Upper lobe of left lung (tissue), 6 donors: ENCODE measurements at places on chromosomes 1 and 21.

DNA sequence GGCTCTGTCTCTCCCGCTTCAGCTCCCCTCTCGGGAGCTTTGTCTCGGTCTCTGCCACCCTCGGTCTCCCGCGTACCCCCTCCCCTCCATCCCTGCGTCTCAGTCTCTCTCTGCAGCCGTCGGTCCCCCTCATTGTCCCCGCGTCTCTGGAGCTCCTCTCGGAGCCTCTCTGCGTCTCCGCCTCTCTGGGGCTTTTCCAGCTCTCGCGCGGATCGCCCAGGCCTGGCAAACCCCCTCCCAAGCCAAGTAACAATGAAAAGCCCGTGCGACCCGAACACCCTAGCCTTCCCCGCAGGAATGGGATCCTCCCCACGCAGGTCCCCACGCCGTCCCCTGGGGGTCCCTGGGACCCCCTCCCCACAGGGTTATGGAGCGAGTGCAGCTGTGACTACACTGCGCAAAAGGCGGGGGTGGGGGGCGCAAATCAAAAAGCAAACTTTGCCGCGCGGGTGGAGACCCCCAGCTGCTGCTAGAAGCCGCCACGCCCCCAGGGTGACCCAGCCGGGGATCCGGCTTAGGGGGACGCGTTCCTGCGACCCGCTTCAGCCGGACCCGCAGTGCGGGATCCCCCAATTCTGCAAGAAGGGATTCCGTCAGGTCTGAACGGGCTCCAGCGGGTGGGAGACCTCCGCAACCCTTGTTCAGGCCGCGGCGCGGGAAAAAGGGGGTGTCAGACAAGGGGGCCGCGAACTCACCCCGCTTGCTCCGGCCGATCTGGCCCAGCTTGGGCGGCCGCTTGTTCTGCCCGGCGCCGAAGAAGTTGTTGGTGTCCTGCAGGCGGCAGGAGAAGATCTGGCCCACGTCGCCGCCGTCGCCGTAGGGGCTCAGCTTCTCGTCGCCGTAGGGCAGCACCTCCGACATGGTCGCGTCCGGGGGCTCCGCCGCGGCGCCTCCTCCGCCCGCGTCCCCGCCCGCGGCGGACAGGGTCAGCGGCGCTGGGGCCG lies 1.2 kb downstream of the CAMK2N1 start:
- DNase-seq, result no peak

- no peak for DNase-seq
Observed at GRCh38 chr1:10630661-10631120, 155.9 kb downstream of the PEX14 start.

DNA sequence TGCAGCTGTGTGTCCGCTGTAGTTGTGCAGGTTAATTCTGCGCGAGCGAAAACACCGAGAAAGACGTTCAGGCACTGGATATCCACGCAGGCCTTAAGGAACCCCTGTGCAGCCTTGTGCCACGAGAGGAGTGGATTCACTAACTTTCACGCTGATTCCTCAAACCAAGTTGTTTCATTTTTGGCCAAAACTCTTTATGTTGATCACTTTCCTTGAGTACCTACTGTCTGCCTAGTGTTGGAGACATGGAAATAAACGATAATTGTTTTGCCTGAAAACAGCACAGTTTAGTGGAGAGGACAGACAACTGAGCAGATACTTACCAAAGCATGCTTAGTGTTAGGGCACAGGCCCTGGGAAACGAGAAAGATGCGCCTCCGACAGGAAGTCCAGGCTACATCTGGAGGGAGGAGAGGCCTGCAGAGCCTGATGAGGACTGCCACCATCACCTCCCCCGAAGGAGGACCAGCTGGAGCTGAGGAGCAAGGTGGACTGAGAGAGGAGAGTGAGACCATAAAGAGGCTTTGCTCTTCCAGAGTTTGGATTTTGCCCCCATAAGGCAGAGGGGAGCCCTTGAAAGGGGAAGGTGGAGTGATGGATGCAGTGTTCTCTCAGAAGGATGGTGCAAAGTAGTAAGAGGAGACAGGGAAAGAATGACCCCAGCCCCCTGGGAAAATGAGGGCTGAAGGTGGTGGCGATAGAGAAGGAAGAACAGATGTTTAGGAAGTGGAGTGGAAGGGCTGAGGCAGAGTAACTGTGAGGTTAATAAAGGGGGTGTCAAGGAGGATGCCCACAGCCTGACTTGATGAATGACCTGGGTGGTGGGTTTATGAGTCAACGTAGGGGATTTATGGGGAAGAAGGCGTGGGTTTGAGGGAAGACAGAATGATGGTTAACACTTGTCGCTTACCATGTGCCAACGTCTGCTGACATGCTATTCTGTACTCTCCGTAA lies 956 bp upstream of the SCAF4 start:
- no peak for DNase-seq

GRCh38 chr1:31482482-31483011 lies 69.5 kb downstream of the SERINC2 start:
- DNase-seq, result no peak

- DNase-seq, result no peak
Observed at GRCh38 chr1:26855636-26856035, 7.3 kb upstream of the SFN start.

GRCh38 chr21:14084068-14084501 lies 126.7 kb downstream of the LIPI start:
- DNase-seq, result peak; percentile 74

GRCh38 chr1:43349594-43350306 lies 9.0 kb upstream of the CDC20 start:
- DNase-seq, result no peak

GRCh38 chr1:36367798-36368197 lies 17.9 kb downstream of the STK40 start:
- DNase-seq, result no peak

- no peak for DNase-seq
Observed at GRCh38 chr1:229409616-229410369, 24.1 kb downstream of the ACTA1 start.

GRCh38 chr21:36450511-36450910 lies 29.4 kb downstream of the CLDN14 start:
- no peak for DNase-seq

- DNase-seq, result no peak
Observed at GRCh38 chr1:91054780-91055481, 33.1 kb upstream of the ZNF644 start.

DNA sequence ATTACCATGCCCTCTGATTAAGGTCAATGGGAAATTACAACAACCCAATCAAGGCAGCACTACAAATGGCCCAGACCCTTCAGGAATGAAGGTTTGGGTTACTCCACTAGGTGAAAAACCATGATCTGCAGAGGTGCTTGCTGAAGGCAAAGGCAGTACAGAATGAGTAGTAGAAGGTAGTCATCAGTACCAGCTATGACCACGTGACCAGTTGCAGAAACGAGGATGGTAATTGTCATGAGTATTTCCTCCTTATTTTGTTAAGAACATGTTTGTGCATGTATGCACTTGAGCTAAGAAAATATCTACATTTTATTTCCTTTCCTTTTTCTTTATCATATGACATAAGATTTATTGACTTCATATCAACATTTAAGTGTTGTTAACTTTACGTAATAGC lies 607.1 kb downstream of the KCNT2 start:
- no peak for DNase-seq

- DNase-seq, result no peak
Observed at GRCh38 chr1:180192172-180192571, 37.5 kb downstream of the QSOX1 start.

DNA sequence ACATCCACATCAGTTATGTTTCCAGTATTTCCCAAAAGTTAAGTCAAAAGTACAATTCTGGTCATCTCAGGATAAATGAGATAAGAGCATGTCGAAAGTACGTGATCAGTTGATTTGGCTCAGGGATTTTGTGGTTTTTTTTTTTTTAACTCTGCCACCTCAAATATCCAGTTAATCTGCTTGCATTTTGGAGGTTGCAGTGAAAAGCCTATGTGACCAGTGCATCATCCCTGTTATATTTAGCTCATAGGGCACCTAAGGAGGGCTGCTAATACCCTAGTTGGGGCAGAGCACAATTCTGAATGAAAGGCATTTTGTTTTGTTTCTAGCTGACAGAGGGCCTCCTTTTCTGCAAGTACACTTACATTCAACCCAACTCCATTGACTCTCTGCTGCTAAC lies 31.7 kb upstream of the RGS16 start:
- no peak for DNase-seq

- DNase-seq, result no peak
Observed at GRCh38 chr1:228472655-228473054, 14.5 kb upstream of the RNF187 start.

GRCh38 chr1:199867601-199868000 lies 159.9 kb upstream of the NR5A2 start:
- DNase-seq, result no peak

- DNase-seq, result no peak
Observed at GRCh38 chr1:110455151-110455550, 4.2 kb downstream of the PROK1 start.

DNA sequence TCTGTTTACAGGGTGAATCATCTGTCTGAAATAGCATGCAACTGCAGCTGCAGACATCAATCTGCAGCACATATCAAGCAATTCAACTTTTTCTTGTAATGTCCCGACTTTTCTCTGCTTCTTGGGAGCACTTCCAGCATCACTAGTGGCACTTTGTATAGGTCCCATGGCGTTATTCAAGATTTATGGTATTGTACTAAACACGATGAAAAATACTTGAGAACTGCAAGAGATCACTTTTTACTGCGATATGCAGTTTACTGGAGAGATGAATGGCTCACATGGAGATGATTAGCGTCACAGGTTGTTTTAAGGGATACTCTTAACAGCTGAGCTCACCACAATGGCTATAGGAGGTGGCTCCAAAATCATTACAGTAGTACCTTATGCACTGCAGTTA lies 7.2 kb upstream of the SCMH1 start:
- DNase-seq, result no peak

GRCh38 chr1:8539683-8540082 lies 221.8 kb downstream of the SLC45A1 start:
- no peak for DNase-seq

DNA sequence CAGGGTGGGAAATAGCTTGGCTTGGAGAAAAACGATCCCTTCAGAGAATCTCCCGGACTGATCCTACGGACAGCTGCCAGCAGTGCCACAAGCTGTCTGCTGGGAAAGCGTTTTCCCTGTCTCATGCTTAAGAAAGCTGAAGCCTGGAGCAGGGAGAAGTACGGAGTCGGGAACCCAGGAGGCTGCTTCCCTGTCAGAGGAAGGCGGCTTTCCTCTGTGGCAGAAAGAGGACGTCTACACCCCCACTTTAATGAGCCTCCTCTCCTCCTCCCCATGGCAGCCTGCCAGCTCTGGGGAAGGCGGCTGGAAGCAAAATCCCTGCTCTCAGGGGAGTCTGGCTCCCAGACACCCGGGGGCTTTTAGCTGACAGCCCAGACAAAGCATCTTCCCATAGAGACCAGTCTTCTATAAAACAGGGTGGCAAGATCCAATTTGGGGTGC lies 7.3 kb downstream of the KIF21B start:
- no peak for DNase-seq

DNA sequence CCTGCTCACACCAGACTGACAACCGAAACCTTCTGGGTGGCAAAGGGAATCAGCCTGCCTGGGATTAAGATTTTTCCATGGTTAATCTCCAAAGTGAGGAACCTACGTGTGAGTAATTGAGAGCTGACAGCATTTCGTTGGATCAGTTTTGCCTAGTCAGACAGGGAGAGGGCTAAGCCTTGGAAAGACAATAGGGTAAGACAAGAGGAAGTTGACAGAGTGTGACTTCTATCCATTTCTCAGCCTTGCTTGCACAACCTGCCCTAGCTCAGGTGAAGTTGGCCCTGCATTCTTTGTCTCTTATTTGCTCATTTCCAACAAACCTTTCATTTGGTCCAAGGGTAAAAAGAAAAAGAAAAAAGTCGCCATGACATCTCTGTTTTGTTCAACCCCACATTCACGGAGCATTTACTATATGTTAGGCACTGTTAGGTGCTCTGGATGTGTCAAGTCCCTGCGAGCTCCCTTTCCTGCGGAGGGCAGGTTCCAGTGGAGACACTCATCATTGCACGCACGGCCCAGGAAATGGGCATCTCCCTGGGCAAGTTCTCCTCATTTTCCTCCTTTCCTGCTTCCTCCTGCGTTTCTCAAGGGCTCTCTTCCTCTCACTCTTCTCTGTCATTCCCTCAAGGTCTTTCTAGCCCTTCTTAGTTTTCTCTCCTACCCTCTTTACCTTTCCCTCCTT lies 23.3 kb downstream of the KIRREL1 start:
- DNase-seq, result no peak

GRCh38 chr1:27322569-27323240 lies 742 bp downstream of the TMEM222 start:
- DNase-seq, result no peak

DNA sequence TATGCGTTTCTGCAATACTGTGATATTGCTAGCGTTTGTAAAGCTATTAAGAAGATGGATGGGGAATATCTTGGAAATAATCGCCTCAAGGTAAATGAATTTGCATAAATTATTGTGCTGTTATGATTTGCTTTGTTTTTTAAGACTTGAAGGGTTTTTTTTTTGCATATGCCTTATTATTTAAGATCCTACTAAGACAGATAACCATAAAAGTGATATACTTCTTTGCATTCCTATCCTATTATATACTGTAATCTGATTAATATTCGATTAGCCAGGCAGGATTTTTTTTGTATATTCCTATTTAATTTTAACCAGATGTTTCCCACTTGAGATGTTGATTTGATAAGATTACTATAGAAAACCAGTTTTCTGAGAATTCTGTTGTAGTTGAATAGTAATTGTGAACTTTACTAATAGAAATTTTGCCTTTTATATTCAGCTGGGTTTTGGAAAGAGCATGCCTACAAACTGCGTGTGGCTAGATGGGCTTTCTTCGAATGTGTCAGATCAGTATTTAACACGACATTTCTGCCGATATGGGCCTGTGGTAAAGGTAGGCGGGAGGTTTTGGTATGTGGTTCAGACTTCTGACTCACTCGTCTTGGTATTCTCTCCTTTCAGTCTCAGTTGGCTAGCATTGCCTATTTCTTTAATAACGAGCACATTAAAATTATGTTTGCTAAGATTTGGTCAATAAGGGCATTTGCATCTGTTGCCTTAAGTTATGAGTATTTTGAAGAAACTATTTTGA lies 56.8 kb downstream of the ZBTB17 start:
- DNase-seq, result no peak

DNA sequence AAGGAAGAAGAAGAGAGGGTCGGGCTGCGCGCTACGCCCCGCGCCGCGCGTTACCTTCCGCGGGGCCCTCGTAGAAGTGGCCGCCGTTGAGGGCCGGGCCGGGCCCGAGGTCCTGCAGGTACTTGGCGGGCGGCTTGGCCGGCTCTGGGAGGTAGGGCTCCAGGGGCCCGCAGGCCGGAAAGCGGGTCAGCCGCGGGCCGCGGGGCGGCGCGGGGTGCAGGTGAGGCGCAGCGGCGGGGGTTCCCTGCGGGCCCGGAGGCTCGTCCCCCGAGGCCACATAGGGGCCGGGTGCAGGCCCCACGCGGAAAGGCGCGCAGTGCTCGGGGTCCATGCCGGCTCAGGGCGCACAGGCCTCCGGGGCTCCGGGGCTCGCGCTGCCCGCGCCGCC lies 196 bp downstream of the ALX3 start:
- no peak for DNase-seq

GRCh38 chr1:78045926-78046778 lies at the start of gene GIPC2:
GIPC2 (plus strand) TSS chr1:78045966; CDS start chr1:78046095, 129 bp downstream.
- peak; percentile 89 for DNase-seq

GRCh38 chr1:181095260-181095659 lies 6.8 kb downstream of the IER5 start:
- no peak for DNase-seq

GRCh38 chr1:231557898-231558707 lies 29.6 kb downstream of the TSNAX start:
- no peak for DNase-seq

GRCh38 chr1:214525535-214526019 lies 25.8 kb downstream of the PTPN14 start:
- no peak for DNase-seq
